ENCODE measurements at places on chromosomes 16 and 17.
A peak's percentile ranks its signal among the peaks of the same experiment; 100 is the strongest.

DNA sequence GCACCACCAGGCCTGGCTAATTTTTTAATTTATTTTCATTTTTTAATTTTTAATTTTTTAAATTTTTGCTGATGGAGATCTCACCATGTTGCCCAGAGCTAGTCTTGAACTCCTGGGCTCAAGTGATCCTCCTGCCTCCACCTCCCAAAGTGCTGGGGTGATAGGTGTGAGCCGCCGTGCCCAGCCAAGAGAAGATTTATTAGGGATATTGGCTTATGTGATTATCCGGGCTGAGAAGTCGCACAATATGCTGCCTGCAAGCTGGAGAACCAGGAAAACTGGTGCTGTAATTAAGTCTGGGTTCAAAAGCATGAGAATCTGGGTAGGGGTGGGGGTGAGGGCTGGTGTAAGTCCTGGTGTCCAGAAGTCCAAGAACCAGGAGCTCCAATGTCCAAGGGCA is 2.5 kb upstream of the C16orf90 start:
- DNase-seq, result no peak

- DNase-seq, result no peak
Observed at GRCh38 chr17:73851091-73851490, 206.8 kb upstream of the SDK2 start.

DNA sequence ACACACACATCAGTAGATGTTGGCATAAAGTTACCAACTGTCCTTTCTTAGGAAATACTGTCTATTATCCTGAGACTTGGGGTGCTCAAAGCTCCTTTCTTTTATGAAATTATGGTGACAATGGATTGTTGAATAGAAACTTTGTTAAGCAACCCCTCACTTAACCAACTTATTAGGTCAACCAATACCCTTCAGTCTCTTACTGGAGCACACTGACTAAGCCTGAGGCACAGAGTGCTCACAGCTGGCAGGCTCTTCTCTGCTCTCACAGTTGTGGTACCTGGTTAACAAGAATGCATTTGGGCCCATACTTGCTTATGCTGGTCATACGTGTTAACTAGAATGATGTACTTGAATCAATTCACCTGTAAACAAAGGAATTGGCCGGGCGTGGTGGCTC is 24.8 kb downstream of the CD300LF start:
- no peak for DNase-seq

DNA sequence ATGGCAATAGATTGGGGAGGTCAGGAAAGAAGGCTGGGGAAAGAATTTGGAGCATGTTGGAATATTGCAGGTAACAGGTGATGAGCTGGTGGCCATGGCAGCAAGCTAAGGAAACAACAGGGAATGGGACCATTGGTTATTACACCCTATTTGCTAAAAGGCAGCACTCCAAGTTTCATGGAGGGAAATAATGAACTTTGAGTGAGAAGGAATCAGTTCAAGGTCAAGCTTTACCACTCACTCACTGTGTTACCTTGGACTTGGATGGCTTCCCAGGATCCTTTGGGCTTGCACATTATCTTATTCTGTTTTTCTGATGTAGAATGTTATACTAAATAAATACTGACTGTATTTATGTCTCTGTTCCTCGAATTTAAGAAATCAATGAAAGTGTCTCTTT is 792.8 kb upstream of the CDH8 start:
- no peak for DNase-seq

DNA sequence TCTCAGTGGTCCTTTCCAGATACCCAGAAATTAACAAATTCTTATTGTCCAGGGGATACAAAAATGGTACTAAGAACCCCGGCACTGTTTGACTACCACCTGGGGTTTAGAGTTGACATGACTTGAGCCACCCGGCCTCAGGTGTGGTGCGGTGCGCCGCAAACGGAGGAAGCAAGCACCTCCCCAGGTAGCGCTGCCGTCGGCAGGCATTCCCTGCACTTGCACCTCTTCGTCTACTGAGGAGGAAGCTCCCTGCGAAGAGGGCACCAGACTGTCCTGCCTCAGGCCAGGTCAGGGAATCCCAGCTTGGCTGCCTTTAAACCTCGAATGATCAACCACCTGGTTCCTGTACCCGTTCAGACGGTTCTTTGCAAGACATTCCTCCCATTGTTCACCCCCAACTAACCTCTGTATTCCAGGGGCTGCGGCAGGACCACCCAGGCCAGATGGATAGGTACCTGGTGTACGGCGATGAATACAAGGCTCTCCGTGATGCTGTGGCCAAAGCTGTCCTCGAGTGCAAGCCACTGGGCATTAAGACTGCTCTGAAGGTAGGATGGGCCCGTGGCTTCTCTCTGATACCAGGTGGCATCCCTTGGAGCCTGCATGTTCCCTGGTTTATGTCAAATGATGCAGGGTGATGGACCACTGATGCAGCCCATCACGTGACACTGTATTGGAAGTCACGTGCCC is 40.8 kb upstream of the ENDOV start:
- no peak for DNase-seq

DNA sequence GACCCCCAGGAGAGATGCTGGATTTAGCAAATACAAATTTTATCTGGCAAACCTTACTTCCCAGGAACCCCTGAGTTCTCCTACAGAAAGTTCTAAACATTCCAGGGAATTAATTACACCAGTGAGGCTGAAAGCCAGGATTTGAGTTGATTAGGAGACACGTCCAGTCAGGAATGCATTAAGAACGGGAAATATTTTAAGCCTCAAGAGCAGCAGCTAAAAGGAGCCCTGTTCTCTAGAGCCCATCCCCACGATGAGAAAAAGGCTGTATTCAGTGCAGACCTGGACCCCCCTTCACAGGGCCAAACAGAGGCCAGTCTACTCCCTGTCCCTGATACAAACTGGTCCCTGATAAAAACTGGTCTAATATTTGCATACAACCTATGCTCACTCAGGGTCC is 55.0 kb downstream of the VAT1L start:
- no peak for DNase-seq

GRCh38 chr17:7835814-7836595 is 2.0 kb downstream of the KDM6B start:
- DNase-seq, result no peak

GRCh38 chr16:88346680-88347505 is 35.9 kb upstream of the ZNF469 start:
- no peak for DNase-seq

DNA sequence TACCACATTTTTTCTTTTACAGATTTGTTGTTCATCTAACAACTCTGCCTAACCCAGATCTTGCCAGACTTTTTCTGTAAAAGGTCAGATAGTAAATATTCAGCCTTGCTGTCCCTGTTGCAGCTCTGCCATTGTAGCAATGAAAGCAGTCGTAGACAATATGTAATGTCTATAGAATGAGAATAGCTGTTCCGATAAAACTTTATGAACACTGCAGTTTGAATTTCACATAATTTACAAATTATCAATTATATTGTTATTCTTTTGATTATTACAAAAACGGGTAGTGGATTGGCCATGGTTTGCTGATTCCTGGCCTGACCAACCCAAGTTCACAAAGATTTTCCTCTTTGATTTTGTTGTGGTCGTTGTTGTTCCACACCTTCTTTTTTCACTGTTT is 2.9 kb downstream of the LRRC37B start:
- no peak for DNase-seq

GRCh38 chr16:10644092-10644491 is 50.6 kb downstream of the TEKT5 start:
- DNase-seq, result no peak

DNA sequence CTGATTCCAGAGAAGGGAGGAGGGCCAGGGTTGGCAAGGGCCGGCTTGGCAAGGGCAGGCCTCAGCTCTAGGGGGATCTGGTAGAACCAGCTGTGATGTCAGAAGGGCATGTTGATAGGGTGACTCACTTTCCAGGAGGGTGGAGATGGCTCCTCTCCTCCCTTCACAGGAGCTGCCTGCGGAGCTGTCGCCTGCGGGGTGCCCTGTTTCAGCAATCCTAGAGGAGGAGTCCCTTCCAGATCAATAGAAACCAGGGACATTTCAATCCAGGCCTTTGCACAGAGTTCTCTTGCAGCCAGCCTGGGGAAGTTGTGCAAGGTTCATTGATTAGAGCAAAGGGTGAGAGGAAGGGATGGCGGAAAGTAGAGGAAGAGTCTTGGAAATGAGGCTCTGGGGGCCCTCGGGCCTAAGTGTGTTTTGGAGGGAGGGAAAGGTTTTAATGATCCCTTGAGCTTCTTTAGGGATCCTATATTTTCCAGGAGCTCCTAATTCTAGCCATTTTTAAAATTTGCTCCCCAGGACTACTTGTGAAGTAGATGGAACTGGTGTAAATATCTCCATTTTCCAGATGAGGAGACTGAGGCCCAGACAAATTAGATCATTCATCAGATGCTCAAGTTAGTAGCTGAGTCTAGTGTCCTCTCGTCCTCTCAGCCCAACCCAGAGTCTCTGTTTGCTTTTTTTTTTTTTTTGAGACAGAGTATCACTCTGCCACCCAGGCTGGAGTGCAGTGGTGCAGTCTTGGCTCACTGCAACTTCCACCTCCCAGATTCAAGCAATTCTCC is 24.8 kb upstream of the CSNK2A2 start:
- no peak for DNase-seq

GRCh38 chr16:75552951-75553350 is 3.1 kb downstream of the TMEM231 start:
- no peak for DNase-seq

- peak; percentile 77 for DNase-seq
Observed at GRCh38 chr17:1486802-1487695, 5.4 kb downstream of the MYO1C start.

GRCh38 chr17:75721463-75722011 is 278 bp downstream of the ITGB4 start:
- no peak for DNase-seq

DNA sequence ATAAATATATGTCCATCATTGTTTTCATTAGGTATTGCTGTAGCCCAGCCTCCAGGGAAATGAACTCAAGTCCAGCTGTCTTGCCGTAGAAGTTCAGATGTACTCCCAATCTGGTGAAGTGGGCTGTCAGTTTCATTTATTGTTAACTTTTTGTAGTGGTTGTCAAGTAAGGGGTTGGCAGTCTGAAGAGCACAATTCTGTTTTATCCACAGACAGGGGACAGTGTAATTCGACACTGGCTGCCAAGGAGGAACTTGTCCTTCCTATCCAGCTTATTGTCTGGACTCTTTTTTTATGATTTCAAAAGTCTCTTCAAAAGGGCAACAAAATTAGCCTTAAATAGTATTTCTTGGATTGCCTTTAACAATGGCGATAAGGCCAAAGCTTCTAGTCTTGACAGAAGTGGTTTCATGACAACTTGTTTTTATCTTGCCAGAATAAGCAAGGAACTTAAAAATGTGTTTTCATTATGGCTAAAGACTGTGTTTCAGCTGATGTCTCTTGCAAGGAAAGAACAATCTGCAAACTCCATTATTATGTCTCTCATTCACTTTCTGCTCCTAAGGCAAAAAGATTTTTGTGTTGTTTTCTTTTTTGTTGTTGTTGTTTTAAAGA is 73.9 kb upstream of the TANC2 start:
- no peak for DNase-seq

DNA sequence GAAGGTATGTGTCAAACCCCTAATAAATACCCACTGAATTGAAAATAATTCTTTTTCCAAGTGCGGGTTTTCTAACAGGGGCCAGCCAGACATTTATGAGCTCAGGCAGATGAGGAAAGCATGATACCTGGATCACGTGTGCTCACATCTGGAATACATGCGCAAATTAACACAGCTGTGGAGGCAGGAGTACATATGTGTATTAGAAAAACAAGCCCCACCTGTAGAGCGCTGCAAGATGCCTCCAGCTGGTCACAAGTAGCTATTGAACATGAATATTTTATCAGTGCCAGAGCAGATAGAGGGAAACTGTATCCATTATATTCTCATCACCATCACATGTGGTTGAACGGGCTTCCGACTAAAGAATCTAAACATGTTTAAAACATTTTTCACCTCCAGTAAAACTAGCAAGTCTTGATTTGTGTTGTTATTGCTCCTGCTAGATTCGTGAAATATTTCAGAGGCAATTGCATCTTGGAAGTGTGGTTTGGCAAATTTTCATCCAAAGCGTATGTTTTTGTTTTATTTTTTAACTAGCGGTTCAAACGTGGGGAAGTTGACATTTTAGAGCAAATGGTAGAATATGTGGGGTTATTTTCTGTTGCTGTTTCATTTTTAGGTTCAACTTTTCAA is 482.8 kb downstream of the CDH13 start:
- no peak for DNase-seq

GRCh38 chr17:41665566-41666236 is 23.0 kb upstream of the EIF1 start:
- DNase-seq, result peak; percentile 91

DNA sequence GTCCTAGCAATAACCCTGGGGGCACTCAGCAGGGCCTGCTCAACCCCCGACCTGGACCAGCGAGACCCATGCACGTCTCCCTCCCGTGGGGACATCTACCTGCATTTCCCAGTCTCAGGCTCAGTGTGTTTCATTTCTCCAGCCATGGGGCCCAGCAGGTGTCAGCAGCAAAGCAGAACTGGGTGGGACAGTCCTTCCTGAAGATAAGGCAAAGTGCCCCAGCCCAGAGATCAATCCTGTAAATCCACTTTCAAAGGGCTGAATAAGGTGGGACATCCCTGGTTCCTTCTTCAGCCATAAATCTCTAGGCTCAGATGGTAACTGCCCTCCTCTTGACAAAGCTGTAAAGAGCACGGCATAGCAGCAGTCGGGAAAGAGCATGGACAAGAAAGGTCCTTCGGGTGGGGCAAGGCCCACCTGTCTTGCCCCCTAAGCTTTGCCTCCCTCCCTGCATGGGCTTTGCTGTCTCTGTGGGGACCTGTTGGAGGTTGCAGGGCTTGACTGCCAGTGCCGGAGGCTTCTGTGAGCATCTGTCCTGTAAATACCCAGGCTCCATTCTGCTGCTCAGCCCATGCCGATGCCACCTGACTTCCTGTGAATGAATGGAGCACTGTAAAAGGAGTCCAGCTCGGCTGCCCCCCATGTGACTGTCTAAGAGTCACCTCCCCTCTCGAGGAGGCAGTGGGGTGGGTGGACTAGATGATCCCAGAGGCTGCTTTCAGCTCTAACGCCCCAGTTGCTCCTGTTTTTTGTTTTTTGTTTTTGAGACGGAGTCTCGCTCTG is 84.8 kb upstream of the TBC1D3K start:
- DNase-seq, result no peak

DNA sequence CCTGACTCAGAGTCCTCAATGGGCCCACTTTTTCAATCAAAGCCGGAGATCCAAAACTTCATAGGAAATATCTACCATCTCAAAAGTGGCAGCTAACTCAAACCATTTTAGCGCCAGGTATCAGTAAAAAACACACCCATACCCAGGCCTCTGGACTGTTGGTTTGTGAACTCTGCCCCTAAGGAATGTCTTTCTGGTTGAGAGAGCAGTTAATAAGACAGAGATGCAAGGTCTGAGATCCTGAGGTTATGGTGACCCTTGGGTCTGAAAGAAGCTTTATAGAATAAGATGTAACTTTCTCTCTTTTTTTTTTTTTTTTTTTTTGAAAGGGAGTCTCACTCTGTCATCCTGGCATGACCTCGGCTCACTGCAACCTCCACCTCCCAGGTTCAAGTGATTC is 350.5 kb downstream of the SOX9 start:
- no peak for DNase-seq

- DNase-seq, result peak; percentile 6
Observed at GRCh38 chr17:45782889-45783592, 1.1 kb upstream of the CRHR1 start.
